PC-9 (cell line): ENCODE measurements at places on chromosomes 2 and 18. TPM values are rescaled to one million over a fixed set of nuclear protein-coding genes. Genes with fewer than 3 reads are reported as not detected.

GRCh38 chr2:40164736-40165508, 287.0 kb downstream of the SLC8A1 start:
- no peak for DNase-seq

The SERPINB13 gene
- total RNA-seq, result not detected in 2 replicates

DNA sequence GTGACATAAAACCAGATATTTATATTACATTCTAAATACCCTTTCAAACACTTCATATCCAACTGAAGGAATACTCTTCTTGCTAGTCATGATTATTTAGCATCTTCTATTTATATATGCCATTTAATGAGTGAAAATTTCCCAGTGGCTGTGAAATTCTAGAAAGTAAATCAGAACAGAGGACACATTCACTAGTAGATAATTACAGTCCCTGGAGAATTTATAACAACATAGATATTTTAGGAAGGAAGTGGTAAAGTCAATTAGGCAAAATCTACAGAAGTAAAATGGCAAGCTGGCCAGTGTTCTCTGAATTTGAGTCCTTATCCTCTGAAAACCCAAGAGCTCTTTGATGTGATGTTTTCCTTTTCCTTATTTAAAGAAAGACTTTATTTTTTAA, 121.8 kb downstream of the PMAIP1 start:
- DNase-seq, result no peak

DNA sequence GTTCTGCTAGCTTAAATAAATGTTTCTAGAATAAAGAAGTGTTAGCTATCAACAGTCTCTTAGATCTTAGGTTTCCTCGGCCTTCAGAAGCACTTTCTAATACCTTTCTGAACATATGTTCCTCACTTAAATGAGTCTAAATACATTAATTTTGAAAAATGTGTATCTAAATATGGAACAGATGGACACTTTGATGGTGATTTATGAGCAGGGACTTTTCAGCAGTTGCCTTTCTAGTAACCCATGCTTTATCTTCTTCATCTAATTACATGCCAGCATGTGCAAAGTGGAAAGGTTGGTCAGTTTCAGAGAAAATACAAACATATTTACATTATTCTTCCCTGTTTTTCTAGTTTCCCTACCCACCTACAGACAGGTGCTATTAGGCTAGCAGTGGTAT, 797.0 kb upstream of the CHAC2 start:
- no peak for DNase-seq

- DNase-seq, result no peak
Measured at GRCh38 chr2:8821276-8822217, 15.9 kb downstream of the KIDINS220 start.

The CPO gene
- total RNA-seq, result not detected in 2 replicates

DNA sequence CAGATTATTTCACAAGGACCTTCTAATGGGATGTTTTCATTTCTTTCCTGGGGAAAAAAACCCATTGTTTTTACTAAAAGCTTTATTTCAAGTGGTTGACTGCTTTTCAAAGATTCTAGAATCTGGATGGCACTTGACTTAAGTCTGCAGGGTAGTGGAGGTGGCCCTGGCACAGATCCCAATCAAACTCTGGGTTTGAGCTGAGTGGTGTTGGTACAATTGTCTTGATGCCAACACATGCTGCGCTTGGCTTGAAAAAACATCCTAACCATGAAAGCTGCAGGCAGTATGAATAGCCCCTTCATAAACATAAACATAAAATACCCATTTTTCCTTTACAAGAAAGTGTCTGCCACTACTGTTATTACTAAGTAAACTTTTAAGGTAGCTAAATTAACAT, 3.6 kb downstream of the PAPOLG start:
- no peak for DNase-seq

The DGUOK gene
- total RNA-seq, result 72.3 and 78.7 TPM in 2 replicates

The RALBP1 gene
- total RNA-seq, result 91.3 and 95.0 TPM in 2 replicates

- no peak for DNase-seq
Measured at GRCh38 chr2:23285091-23285800, 99.7 kb upstream of the KLHL29 start.

- DNase-seq, result no peak
Measured at GRCh38 chr2:46230115-46230571, 67.1 kb upstream of the EPAS1 start.

GRCh38 chr2:37774976-37775907, 103.8 kb upstream of the CDC42EP3 start:
- peak; percentile 65 for DNase-seq

GRCh38 chr2:204003276-204003990, 66.9 kb downstream of the ICOS start:
- DNase-seq, result no peak

DNA sequence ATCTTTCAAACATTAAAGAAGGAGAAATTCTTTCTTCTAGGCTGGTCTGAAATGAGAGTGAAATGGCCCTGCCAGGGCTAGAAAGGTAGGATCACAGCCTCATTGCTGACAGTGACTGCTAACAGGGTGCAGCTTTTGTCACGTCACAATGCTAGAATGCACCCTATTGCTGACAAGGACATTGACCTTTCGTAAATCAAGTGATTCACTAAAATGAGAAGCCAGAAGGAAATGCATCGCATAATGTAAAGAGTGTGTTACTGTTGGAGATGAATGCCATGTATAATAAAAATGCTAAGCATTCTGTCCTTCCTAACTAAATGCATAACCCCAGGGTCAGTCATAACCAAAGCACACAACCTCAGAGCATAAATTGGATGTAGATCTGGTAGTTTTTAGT, 732.9 kb downstream of the TDRD15 start:
- no peak for DNase-seq

The DNER gene
- total RNA-seq, result 0.28 and 0.58 TPM in 2 replicates

The NXPH2 gene
- not detected in 2 replicates for total RNA-seq

DNA sequence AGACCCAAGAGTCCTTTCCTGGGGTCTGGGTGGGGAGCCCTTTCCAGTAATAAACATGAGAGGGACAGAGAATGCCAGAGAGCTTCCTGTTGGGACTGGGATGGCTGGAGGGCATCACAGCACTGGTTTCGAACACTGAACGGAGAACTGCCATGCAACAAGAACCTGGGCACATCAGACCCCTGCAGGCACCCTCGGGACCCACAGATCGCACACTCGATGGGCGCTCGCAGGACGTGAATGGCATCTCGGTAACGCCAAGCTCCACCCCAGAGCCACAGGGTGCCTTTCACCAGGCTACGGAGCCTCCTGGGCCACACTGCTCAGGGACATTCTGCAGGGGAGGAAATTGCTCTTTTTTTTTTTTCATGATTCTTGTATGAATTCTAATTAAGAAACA, 25.1 kb downstream of the SLC66A2 start:
- DNase-seq, result no peak

DNA sequence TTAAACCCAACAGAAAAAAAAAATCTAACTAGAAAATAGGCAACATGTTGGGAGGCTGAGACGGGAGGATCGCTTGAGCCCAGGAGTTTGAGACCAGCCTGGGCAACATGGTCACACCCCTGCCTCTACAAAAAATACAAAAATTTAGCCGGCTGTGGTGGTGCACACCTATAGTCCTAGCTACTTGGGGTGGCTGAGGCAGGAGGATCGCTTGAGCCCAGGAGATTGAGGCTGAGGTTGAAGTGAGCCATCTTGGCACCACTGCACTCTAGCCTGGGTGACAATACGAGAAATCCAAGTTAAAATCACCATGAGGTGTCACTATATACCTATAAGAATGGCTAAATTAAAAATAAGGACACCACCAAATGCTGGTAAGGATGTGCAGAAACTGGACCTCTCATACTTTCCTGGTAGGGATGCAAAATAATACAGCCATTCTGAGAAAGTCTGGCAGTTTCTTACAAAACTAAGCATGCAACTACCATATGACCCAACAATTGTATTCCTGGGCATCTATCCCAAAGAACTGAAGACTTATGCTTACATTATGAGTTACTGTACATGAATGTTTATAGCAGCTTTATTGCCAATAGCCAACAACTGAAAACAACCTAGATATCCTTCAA, 2.2 kb downstream of the SEPTIN10 start:
- DNase-seq, result peak; percentile 35

- DNase-seq, result no peak
Measured at GRCh38 chr2:229856413-229856812, 65.4 kb downstream of the TRIP12 start.

DNA sequence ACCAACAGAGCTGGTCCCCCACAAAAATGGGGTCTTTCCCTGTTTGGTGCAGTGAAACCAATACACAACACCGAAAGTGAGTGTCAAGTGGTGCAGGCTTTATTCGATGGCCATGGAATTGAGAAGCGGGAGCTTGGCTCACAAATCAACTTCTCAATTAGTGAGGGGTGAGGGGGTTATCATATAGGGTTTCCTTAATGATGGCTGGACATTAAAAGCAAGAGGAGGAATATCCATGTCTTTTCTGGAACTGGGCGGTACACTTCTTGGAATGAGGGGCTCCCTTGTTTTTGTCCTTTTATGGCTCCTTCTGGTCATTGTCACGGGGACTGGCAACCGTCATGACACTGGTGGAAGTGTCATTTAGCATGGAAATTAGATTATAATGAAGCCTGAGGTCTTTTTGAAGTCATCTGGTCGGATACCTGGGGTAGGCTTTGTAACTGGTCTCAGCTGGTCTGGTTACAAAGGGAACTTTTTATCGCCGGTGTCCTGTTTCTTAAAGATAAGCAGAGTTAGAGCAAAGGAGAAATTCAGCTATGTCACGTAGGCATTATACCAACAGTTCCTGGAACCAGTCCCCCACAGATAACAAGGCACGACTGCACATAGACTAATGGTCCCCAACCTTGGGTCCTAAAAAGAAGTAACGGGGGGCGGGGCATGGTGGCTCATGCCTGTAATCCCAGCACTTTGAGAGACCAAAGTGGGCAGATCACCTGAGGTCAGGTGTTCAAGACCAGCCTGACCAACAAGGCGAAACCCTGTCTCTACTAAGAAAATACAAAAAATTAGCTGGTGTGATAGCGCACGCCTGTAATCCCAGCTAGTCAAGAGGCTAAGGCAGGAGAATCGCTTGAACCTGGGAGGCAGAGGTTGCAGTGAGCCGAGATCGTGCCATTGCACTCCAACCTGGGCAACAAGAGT, 93.5 kb upstream of the NDUFV2 start:
- DNase-seq, result no peak
